Esophagus squamous epithelium (tissue), 5 donors: ENCODE measurements at places on chromosomes 5 and 9. TPM values are rescaled to one million over a fixed set of nuclear protein-coding genes. Genes with fewer than 3 reads are reported as not detected.

LMBRD2 gene
- 8.4 TPM for total RNA-seq

PCDHA3 gene
- total RNA-seq = not detected

MYORG gene
- total RNA-seq = 5.3 TPM

HTR4 gene
- total RNA-seq = not detected

ADCY2 gene
- 0.19 TPM for total RNA-seq

TAS2R1 gene
- not detected for total RNA-seq

BTNL8 gene
- total RNA-seq = not detected

ADAMTSL1 gene
- 3.4 TPM for total RNA-seq

PCDHAC2 gene
- not detected for total RNA-seq

SPINK5 gene
- 916 TPM for total RNA-seq

DMRT2 gene
- 1.3 TPM for total RNA-seq

SPATA31E1 gene
- not detected for total RNA-seq

PTGDS gene
- 7.7 TPM for total RNA-seq

PCDHA4 gene
- 0.19 TPM for total RNA-seq

LOX gene
- total RNA-seq = 8.1 TPM

DNA sequence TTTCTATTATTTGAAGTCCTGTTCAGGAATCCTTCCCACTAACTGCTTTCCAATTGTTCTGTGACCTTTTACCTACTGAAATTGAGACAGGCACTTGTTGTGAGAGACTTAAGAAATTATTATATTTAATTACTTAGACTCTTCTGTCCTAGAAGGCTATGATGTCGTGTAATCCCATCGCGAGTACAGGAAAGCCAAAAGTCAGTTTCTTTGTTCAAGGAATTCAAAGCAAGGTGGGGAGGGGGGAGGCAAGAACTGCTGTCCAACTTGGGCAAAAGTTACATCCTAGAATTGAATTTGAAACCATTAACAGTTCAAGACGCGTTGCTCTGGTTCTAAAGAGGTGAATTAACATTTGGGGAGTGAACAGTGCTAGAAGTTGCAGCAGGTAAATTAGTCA lies 17.9 kb downstream of the NDUFA8 start:
- no peak for DNase-seq

DNA sequence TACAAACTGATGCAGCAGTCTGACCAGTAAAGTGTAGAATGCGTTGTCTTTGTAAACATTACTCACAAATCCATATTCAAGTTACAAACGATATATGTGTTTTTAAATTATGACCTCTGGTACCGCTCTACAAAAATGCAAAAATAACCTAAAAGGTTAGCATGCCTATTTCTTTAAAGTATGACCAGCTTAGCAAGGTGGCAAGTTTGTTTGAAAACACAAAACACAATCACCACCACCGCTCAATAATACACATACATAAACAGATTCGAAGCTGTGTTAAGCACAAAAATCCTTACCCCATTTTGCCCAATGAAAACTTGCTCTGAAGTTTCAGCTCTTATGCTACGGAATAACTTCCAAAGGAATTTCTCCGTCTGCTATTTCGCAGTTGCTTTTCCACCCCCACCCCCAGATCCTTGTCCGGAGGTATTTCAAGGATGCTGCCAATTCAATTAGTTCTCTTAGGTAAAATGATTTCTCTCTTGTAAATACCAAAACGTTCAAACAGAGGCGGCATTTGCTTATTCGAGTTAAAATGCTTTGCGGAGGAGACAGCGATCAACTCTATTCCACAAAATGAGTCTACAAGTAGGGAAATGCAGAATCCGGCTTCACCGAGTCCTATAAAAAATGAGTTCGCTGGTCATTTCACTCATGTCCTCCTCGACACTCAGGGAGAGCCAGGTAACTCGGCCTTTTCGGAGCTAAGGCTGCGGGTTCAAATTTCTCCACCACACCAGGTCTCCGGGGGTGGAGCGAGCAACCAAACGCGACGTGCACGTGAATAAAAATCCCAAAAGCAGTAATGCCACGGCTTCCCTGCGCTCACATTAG lies 1.2 kb downstream of the HOMER1 start:
- DNase-seq = no peak

DNA sequence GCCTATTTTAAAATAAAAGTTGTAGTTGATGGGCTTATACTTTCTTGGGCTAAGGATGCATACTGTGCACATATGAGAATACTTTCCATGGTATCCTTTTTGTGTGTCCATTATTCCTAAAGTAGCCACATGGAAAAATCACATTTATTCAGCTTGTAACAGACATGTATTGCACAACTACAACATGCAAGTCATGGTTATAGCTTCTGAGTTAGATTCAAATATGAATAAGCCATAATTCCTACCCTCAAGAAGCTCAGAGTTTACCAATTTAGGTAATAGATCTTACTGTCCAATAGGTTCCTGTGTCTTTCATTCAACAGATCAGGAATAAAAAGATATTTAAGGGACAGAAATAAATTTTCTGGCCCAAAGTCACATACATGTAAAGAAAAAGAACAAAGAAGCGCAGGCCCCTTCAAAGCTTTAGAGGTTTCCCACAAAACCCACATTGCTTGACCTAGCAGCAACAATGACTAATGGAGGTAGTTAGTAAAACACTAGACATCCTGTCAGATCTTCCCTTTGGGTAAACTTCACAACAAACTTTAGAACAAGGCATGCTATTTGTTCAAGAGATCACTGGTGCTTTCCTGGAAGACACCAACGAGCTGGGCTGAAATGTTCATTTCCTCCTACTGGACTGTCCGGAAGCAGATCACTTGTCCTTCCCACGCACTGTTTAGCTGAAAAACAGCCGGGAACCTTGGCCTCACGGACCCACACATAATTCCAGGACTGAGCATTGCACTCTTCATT lies 78.4 kb upstream of the ITGA1 start:
- no peak for DNase-seq

GRCh38 chr5:66326276-66326675 lies 182.2 kb downstream of the SREK1 start:
- DNase-seq = no peak

DNA sequence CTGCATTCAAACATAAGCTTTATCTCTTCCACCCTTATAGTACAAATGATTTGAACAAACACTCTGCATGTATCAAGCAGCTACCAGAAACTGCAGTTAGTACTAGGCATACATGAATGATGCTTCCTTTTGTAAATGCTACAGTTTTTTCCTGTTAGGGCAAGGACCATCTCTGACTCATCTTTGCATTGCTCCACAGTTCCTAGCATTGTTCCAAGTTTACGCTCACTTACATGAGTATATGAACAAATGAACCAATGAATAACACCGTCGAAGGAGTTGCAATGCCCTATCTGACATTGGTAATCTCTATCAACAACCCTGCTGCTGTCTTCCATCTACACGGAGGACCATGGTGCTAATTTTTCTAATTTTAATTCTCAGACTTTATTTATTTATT lies 2.1 kb upstream of the ALDH7A1 start:
- DNase-seq = no peak

DNA sequence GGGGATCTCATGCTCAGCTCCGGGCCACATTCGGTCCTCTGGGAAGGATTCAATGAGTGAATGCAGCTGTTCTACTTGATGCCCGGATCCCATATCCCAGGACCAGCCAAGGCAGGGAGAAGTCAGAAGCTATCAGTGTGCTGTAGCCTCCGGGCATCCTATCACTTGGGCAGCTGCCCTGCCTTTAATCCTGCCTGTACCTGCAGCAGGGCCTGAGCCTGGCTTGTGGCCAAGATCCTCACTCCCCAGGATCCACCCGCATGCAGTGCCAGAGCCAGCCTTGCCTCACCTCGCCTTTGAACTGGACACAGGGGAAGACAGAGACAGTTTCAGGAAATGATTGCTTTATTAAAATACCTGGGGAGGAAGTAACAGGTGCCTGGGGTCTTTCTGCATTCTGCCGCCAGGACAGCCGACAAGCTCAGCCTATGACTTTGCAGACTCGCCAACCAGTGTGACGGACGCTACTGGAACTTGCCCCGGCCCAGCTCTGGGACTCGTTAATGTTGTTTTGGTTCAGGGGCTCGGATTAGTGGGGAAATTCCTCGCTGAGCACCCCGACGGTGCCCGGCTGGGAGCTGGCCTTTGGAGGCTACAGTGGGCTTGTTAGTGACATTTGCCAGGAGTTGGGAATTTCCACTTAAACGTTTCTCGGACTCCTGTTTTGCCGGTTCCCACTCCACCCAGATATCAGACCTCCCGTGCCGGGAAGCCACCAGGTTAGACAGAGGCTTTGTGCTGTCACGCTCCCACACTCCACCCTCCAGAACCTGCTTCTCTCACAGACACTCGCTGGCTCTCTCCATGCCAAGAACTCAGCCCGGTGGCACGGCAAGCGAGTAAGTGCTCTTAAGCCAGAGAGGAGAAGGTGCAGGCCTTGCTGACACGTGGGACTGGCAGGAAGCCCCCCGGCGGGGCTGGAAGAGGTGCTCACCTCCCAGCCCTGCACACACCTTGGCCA lies 721 bp downstream of the PTGES start:
- DNase-seq = no peak

DNA sequence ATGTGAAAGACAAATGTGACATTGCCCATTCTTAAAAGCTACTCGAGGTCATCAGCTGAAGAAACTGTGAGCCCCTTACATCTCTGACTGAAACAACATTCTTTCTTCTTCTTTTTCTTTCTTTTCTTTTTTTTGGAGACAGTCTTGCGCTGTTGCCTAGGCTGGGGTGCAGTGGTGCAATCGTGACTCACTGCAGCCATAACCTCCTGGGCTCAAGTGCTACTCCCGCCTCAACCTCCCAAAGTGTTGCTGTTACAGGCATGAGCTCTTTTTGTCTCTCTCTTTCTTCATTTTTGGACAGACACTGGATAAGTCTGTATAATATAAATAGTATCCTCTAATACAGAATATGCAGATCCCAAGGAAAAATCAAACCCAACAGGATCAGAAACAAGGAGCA lies 263.7 kb upstream of the KLF9 start:
- DNase-seq = no peak

DNA sequence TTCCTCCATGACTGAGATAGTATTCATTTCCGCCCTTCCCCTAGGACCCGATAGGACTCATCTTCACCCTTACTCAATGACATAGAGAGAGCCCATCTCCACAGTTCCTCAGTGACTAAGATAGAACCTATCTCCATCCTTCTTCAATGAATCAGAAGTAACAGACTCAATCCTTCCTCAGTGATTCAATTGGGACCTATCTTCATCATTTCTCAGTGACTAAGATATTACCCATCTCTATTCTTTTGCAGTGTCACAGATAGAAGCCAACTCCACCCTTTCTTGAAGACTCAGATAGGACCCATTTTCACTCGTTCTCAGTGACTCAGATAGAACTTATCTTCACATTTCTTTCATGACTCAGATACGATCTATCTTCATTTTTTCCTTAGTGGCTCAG lies 164.6 kb downstream of the FBXO4 start:
- DNase-seq = no peak

DNA sequence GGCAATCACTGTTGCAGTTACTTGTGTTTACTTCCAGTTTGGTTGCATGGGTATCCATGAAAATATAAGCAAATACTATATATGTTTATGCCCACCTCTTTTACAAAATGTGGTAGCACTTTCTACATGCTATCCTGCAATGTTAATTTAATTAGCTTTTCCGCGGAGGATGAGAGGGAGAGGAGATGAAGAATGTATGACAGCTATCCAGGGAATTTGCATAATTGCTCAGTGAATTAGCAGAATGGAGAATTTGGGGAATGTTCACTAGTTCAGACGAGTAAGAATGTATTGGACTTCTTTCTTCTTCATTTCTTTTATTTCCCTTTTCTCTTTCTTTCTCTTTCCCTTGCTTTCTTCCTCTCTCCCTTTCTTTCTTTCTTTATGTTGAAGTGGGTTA lies 140.7 kb upstream of the SLC28A3 start:
- DNase-seq = no peak

DNA sequence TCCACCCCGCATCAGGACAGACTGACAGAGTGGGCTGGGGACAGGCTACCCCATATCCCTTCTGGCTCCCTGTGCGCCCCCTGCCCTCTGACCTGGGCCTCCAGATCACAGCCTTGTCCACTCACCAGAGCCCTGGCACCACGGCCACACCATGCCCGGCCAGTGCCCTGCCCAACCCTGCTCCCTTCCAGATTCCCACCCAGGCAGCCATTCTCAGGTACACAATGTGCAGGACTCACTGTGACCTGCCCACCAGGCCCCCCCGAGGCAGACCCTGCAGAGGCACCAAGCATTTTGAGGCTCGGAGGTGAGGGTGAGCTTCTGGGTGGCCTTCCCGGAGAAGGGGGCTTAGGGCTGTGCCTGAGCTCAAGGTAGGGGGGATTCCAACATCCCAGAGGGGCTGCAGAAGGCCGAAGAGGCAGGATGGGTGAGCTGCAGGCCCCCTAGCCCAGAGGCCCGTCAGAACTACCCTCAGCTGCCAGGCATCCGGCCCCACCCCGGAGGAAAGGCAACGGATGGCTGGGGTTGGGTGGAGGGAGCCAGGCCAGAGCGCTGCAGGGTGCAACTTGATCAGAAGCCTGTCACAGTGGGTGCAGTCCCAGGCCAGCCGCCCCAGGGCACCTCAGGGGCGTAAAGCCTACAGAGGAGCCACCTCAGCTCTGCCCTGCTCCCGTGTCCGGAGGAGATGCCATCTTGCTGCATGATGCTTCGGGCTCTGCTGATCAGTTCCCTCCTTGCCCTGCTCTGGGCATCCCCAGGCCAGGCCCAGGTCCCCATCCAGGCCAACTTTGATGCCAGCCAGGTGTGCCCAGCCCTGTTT lies at the start of gene LCNL1:
TSS of gene LCNL1 (plus strand) at position 762 of the 820 bp plus-strand sequence. CDS start 594 bp downstream, outside the sequence.
- no peak for DNase-seq

GRCh38 chr5:159310511-159310910 lies 19.8 kb downstream of the IL12B start:
- peak; percentile 4 for DNase-seq

DNA sequence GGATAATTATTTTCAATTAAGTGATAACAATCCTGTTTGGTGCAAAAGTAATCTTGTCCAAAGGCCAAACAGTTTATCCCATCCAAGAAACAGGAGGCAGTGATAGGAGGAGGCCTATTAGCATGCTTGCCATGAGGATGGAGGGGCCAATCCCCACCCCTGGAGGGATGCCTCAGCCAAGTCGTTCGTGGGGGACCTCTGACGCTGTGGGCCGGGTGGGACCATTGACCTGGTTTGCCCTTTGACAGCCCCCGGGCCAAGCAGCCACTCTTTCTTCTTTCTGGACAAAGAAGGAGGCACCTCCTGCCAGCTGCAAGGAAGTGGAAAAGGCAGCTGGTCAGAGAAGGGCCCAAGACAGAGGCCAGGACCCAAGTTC lies 39.5 kb upstream of the GRHPR start:
- DNase-seq = no peak

DNA sequence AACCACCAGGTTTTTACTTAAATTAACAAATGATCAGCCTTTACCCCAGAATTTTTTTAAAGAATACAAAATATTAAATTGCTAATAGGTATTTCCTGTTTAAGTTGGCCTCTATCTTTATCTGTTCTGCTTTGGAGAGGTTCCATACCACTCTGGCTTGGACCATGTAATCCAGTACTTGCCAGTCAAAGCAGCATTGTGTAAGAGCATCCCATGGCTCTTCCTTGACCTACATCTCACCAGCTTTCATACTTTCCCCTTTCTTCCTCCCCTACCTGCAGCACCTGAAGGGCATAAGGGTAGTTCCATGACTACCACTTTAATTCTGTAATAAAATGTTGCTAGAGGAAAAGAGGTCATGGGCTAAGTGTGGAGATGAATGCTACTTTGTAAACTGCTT lies 140.8 kb upstream of the MTAP start:
- DNase-seq = no peak
